ENCODE measurements at places on chromosomes 3 and 15.
A peak's percentile ranks its signal among the peaks of the same experiment; 100 is the strongest.

GRCh38 chr3:75395580-75396315 lies 268.4 kb upstream of the FRG2C start:
- DNase-seq, result no peak

GRCh38 chr3:127688416-127689265 lies 15.9 kb downstream of the ABTB1 start:
- peak; percentile 62 for DNase-seq

DNA sequence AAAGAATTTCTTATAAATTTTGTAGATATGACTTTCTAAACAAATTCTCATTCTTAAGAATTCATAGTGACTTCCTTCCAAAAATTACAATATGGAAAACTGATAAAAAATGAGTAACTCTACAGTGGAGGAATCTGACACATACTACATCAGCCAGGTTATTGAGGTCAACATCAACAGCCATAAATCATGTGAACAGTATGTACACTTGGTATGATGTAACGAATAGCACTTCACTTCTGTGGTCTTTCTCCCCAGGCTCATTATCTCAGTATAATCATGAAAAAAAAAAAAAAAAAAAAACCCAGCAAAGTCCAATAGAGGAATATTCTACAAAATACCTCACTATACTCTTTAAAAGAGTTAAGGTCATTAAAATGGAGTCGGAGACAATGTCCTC lies 111.2 kb upstream of the SUCLG2 start:
- no peak for DNase-seq

DNA sequence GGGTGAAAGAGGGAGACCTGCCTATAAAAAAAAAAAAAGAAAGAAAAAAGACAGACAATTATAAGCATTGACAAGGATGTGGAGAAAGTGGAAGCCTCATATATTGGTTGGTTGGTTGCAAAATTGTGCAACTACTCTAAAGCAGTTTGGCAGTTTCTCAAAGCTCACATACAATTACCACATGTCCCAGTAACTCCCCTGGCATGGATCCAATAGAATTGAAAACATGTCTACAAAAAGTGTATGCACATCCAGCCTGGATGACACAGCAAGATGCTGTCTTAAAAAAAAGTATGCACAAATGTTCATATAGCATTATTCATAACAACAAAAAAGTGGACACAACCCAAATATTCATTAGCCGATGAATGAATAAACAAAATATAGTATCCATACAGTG lies 19.5 kb downstream of the SETMAR start:
- DNase-seq, result no peak

DNA sequence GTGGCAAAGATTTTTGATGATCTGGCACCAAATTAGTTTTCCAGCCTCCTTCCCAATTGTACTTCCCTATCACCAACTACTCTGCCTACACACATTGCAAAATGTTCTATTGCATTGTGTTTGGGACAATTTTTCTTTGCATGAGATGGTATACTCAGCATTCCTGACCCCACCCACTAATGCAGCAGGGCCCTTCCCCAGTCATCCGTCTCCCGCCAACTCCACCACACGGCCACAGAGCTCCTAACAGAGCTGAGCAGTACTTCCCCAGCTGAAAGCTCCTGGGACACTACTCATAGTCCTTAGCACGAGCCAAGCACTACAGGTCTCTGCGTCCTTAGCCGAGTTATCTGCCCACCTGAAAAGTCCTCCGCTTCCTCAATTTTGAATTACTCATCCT lies 34.2 kb downstream of the TXNRD3 start:
- DNase-seq, result no peak

GRCh38 chr15:23467110-23467600 lies 20.1 kb upstream of the GOLGA6L2 start:
- DNase-seq, result no peak

DNA sequence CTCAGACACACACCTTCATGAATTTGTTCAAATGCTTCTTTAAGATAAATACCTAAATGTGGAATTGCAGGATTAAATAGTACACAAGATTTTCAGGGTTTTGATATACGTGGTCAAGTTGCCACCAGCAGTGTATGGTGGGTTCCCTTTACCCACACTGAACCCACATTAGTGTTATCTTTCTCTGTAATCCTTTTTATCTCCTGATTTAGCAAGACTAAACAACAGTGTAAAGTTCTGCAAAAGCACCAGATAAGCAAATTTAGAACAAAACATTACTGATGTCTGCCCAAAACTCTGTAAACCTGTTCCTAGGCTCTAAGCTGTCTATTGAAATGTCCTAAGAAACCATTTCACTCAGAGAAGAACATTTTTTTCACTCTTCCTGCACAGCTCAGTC lies 352.9 kb downstream of the FHIT start:
- DNase-seq, result no peak
